MCF 10A (cell line): ENCODE measurements at places on chromosomes 12 and 14. TPM values are rescaled to one million over a fixed set of nuclear protein-coding genes. Genes with fewer than 3 reads are reported as not detected.
A peak's percentile ranks its signal among the peaks of the same experiment; 100 is the strongest.

DNA sequence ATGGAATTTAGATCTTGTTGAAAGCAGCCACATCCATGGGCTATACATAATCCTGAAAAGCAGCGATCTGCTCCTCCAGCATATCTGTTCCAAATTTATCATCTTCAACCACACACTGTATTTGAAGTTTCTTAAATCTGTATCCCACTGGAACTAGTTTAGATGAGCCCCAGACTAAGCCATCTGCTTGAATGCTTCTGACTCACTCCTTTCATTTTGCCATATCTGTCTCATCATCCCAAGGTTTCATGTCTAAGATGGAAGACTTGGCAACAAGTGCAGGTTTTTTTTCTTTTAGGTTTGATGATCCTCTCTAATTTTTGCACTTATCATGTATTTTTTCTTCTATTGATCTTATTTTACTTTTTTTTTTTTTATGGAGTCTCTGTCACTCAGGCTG lies 54.4 kb upstream of the TMEM263 start:
- DNase-seq: no peak

GRCh38 chr12:101216810-101217209 lies 6.8 kb upstream of the SLC5A8 start:
- no peak for DNase-seq

Gene FOXJ2
- 19.7 and 21.1 TPM in 2 replicates for total RNA-seq

DNA sequence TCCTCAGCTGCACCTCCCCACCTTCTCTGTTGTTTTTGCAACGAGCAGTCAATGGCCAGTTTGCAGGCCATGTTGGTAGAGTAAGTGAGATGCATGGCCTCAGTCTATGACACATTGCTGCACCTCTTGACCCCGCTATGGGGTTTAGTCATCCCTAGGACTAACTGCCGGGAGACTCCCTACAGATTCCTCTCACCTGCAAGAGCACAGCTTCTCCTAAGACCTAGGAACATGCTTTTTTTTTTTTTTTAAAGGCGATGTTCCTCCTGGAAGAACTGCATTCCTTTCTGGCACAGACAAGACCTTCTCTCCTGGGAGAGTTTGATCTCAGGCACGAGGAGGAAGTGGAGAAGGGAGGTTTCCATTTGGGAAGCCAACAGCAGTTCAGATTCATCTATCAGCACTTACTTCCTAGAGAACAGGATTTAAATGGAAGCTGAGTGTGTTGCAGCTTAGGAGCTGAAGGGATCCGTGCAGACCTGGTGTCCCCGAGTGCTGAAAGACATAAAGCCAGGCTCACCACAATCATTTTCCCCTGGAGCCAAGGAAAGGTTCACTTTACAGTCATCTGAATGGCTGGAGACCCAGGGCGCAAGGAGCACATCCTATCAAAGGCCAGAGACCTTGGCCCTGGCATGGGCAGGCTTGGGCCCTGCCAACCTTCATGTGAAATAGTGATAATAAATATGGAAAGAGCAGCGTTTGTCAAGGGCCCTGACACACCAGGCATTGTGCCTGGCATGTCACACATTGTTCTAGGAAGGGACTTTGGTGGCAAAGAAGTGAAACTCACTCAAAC lies 104.1 kb downstream of the LGMN start:
- DNase-seq: peak; percentile 87

Gene MORN3
- total RNA-seq: 0.35 and 0.52 TPM in 2 replicates

Gene C12orf50
- total RNA-seq: 0.29 TPM in 1 of 2 replicates, not detected in the other

- no peak for DNase-seq
These were observed 3.1 kb upstream of the CCDC88C start for GRCh38 chr14:91420686-91421085.

DNA sequence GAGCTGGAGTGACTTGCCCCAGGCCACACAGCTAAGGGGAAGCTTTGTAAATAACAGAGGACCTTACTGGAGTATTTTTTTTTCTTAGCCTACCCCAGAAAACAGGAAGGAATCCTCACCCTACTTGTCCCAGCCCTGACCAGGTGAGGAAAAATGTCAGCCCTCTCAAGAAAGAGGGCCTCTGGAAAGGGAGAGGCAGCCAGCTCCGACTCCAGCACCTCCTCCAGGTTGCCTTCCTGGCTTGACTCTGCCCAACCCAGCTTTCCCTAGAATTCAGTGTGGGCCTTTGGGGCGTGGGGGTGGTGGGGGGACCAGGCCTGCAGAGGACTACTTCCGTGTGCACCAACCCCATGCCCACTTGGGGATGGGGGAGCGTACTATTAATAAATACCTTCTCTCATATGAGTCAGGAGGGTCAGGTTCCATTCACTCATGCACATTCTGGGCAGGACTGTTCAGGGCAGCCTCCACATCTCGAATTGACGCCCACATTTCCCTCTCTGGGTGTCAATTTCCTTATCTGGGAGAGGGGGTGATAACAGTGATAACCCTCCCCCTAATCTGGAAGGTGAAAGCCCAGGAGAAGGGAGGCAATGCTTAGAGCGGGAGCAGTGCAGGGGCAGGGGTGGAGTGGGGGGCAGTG lies 5.2 kb downstream of the RHOF start:
- no peak for DNase-seq

DNA sequence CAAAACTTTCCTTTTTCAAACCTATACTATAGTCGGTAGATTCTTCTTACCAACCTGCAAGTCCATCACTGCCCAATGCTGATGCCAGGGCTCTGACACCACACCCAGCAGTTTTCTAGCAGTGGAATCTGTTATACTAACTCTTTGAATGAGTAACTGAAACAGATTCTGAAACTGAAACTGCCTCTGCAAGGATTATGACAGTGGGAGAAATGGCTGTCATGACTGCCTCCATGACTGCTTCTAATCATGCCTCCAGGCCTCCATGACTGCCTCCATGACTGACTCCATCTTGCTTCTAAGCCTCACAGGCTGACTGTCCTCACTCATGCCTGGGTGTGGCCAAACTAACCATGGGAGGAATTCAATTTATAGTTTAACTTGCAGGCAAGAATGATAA lies 29.4 kb upstream of the OXA1L start:
- no peak for DNase-seq

DNA sequence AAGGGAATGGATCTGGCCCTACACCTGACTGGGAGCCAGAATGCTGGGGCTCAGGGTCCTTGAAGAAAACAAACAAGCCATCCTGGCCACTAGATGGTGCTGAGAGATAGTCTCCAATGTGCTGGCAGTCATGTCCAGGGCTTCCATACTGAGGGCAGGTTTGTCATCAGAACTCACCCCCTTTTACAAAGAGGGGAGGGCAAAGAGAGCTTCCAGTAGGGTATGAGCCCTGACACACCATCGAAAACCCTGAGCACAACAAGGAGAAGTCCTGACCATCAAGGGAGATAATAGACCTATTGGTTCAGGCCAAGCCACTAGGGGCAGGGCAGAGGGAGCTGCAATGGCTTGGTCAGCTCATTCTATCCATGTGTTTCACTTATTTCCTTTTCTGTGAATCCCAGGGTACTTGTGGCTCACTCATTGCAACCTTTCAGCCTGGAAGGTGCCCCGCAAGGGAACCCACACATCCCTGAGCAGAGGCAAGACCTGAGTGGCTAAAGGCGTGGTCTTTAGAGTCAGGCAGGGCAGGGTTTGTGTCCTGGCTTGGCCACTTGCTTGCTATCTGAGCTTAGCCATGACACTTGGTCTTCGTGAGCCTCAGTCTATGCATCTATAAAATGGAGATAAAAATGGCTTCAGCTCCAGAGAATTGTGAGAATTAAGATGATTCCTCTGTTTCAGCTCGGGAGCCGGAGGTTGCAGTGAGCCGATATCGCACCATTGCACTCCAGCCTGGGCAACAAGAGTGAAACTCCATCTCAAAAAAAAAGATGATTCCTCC lies 6.2 kb upstream of the PLEKHH1 start:
- DNase-seq: peak; percentile 69

Gene WSCD2
- not detected in 2 replicates for total RNA-seq

- no peak for DNase-seq
These were observed 28.9 kb downstream of the SLC25A21 start for GRCh38 chr14:37143475-37143874.

Gene GLI1
- total RNA-seq: not detected in 2 replicates

Gene C3AR1
- total RNA-seq: not detected in 2 replicates

Gene GARIN6
- total RNA-seq: not detected in 2 replicates

Gene PRB2
- not detected in 2 replicates for total RNA-seq

DNA sequence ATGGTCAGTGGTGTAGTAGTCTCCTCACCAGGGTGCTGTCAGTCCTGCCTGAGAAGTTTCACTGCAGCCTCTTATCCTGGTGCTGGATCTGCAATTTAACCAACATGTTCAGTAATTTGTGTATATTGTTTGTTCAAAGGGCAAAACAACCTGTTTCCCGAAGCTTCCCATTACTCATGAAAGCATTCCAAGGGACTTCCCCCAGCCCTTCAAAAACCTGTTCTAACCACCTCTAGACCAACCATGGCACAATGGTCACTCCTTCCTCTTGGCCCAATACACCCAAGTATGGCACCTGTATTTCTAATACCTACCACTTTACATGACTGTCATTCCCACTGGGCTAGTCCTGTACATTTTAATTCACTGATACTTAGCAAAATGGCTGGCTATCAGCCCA lies 12.1 kb downstream of the CKAP4 start:
- no peak for DNase-seq

Gene SERPINA1
- total RNA-seq: 38.1 and 42.5 TPM in 2 replicates

GRCh38 chr12:69578283-69578682 lies 7.0 kb upstream of the CCT2 start:
- no peak for DNase-seq

- DNase-seq: peak; percentile 29
These were observed 702 bp downstream of the FAM222A start for GRCh38 chr12:109714141-109714912.

GRCh38 chr12:2138871-2139308 lies 86.1 kb downstream of the CACNA1C start:
- DNase-seq: no peak

Gene SRRM4
- not detected in 2 replicates for total RNA-seq

- DNase-seq: no peak
These were observed 176.1 kb downstream of the AEBP2 start for GRCh38 chr12:19615384-19615725.

Gene CISTR
- not detected in 2 replicates for total RNA-seq

Gene CCDC92
- total RNA-seq: 30.9 and 32.3 TPM in 2 replicates

GRCh38 chr14:23561873-23562821 lies 5.4 kb downstream of the AP1G2 start:
- no peak for DNase-seq

Gene SYT10
- total RNA-seq: not detected in 2 replicates
